ENCODE measurements at places on chromosomes 16 and 17.

DNA sequence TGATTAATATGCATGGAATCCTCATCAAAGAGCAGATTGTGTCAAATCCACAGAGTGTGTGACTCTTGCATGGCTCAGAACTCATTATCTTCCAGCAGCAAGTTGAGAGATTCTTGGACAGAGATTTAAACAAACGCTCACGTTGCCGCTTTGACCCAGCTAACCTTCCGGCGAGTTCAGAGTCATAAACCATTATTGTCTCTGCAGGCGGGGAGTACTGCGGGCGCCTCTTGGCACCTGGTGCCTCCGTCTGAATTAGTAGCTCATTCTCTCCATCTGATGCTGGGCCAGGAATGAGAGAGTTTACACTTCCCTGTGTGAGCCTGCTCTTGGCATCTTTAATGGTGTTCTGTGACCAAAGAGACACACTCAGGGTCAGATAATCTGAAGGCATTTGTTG lies 138.6 kb upstream of the WSCD1 start:
- DNase-seq: no peak

GRCh38 chr17:2187758-2188157 lies 115.8 kb downstream of the SMG6 start:
- no peak for DNase-seq

GRCh38 chr17:36888236-36888951 lies 48.9 kb upstream of the LHX1 start:
- DNase-seq: no peak

GRCh38 chr16:7363422-7364417 lies 31.1 kb downstream of the RBFOX1 start:
- DNase-seq: no peak

All from fibroblast of the aortic adventitia (primary cell).